ENCODE measurements at places on chromosomes 7 and 10.

DNA sequence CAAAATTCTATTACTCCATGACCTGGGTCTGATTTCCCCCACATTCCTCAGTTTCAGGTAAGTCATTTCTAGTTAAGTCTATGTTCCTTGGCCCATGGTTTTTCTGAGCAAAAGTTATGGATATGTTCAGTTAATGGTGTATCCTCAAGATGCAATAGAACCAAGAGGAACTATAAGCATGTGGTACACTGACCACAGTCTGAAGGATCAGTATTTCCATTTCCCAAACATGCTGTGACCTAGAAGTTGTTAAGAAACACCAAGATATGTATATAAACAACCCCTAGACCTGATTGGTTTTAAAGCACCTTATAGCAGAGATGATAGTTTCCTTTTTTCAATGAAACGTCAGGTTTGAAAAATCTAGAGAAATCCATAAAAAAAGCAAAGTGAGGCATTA, 94.2 kb upstream of the ABCB5 start:
- DNase-seq = no peak

DNA sequence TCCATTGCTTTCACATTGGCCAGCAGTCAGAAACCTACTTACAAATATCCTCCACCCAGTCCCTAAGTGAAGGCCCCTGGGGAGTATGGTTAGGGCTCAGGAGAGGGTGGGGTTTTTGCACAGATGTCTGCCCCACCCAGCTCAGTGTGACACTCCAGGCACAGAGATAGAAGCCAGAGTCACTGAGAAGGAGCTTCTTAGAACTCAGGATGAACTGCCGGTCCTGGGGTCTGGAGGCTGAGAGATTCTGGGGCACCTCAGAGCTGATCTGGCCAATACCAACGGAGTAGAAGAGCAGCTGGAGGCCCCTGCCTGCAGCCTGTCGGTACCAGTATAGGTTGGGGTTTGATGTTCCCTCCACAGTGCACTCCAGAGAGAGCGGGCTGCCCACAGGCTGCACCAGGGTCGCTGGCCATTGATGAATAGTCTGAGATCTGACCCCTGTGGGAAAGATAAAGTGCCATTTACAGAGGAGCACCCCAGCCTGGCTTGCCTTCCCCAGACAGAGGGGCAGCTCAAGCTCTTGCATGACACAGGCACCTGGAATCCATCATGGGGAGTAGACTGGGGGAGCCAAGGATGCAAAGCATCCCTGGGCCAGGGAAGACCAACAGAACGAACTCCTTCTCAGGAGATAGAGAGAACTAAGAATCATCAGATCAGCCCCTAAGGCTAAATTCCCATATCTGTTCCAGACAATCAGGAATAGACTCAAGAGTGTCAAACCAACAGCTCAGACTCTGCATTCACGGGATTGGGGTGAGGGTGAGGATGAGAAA, 41.9 kb downstream of the PRSS2 start:
- peak; percentile 11 for DNase-seq

- no peak for DNase-seq
These were observed 58.7 kb downstream of the OSBPL3 start for GRCh38 chr7:24921362-24921679.

GRCh38 chr7:55260676-55261385, 104.3 kb upstream of the LANCL2 start:
- DNase-seq = no peak

DNA sequence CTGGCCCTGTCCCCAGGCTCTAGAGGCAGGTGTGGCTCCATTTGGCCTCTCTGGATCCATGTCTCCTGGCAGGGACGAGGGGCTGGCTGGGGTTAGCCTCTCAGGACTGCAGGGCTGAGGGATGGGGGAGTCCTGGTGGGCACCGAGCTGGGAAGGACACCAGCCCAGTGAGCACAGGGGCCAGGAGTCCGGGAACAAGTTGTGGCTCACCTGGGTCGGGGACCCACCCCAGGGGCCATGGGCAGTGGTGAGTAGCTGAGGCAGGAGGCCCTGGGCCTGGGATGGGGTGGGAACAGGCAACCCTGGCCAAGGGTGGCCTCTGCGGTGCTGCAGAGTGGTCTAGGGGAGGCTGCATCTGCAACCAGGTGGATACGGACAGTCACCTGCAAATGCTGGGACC, 24.1 kb downstream of the ANTXRL start:
- no peak for DNase-seq

GRCh38 chr10:5546891-5547680, 22.3 kb downstream of the CALML3 start:
- DNase-seq = no peak

DNA sequence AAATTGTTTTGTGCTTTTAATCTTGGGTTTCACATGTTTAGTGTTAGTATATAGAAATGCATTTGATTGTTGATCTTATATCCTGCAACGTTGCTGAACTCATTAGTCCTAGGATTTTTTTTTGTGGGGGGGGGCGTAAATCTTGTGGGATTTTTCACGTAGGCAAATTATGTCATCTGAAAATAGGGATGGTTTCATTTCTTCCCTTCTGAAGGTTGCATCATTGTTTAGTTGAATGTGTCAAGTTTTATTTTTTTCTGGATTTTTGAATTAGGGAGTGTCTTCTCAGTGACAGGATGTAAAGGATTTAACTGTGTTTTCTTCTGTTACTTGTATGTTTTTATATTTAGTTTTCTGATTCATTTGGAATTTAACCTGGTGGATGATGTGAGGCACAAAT, 26.7 kb downstream of the MKLN1 start:
- no peak for DNase-seq

DNA sequence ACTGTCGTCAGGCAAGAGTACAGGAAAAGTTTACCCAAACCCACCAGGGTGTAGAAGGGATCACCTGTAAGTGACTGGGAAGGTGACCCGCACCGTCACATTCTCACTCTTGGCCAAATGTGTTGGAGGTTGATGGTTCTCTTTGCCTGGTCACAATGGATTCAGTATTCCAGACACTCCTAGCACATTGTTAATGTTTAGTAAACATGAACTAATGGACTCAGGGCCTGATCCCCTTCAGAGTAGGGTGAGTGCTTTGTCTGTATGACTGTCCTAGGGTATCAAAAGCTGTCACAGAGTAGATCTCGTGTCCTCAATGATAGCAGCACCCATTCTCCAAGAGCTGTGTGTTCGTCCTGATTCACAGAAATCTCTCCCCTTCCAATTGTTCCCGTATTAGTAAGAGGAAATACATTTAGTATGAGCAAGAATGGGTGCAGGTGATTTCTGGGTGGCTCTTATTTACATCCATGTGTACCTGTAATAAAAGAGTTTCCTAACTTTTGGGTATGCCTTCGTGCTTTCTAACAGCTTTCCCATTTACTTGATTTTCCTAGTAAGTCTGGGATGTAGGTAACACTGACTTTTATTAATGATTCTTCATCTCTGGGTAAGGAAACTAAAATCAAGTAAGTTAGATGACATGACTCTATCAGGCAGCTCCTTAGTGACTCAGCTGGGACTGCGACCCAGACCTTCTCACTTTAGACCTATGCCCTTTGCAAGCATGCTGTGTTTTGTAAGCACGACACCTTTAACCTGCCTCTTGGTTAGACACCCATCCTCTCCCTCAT, 4.7 kb downstream of the EEPD1 start:
- DNase-seq = no peak

DNA sequence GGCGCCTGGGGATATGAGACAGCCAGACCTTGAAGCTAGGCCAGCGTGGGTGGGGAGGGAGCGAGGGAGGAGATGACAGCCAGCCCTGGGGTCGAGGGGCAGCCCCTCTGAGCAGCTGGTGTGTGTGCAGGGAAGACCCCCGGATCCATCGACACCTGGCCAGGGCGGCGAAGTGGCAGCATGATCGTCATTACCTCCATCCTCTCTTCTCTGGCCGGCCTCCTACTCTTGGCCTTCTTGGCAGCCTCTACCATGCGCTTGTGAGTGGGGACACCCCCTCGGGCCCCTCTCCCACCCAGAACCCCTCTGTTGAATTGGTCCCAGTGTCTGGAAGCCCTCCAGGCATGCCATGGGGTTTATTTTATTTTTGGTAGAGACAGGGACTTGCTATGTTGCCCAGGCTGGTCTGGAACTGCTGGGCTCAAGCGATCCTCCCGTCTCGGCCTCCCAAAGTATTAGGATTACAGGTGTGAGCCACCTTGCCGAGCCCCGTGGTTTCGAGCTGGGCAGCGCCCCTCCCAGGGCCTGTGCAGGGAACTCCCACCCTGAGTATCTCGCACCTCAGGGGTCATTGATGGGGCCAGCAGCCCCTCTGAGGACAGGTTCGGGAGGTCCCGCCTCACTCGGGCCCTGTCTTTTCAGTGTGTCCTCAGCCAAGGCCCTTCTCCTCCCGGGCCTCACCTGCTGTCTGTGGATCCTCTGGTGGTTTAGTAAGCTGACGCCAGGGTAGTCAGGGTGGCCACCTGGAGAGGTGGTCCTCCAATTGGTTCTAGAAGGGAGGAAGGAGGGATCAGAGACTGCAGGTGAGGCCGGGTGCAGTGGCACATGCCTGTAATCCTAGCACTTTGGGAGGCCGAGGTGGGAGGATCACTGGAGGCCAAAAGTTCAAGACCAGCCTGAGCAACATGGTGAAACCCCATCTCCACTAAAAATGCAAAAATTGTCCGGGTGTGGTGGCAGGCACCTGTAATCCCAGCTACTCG, 3.8 kb downstream of the UPK3B start:
- no peak for DNase-seq

DNA sequence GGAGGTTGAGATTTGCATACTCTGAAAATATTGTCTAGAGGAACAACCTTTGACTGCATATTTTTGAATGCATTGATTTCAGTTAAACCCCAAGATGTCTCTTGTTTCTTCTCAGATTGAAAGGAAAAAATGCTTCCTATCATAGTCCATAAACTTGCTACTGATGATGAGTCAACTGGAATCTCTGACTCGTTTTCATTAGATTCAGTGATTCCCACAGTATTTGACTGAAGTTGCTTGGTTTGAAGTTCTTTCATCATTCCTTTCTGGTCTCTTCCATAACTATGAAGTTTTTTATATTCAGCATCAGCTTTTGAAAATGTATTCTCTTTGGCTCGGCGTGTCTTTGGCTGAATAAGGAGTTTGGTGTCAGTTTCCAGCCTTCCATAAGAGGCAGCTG, 10.7 kb downstream of the PEX1 start:
- DNase-seq = no peak

GRCh38 chr10:46284286-46285229, 2.2 kb upstream of the ANTXRL start:
- peak; percentile 72 for DNase-seq

GRCh38 chr7:112646783-112647182, 143.4 kb downstream of the TMEM168 start:
- no peak for DNase-seq

DNA sequence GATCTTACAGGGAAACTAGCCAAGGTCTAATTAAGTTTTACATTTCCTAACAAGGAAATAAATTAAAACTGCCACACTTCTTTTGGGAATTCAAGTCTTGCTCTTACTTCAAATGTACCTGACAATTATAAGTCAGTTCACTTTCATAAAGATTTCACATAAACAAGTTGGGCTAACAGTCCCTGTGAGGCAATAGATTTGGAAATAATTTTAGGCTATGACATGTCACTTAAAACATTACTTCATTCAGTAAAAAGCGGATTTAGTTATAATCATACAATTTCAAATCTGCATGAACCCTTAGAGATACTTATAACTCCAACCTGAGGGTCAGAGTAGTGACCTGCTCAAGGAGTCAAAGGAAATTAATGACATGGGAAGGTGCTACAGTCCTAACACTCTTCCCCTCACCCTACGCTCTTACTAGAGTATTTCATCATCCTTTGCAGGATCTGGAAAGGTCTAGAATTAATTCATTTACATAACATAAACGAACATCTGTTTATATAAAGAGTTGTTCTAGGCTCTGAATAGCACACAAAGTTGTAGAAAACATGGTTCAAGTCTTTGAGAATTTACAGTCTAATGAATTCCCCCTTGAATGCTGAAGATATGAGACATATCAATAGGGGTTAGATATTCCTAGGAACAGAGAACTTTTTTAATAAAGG, 32.3 kb upstream of the DNAJB12 start:
- DNase-seq = no peak

GRCh38 chr10:103557455-103557854, 64.0 kb downstream of the NEURL1 start:
- DNase-seq = no peak

DNA sequence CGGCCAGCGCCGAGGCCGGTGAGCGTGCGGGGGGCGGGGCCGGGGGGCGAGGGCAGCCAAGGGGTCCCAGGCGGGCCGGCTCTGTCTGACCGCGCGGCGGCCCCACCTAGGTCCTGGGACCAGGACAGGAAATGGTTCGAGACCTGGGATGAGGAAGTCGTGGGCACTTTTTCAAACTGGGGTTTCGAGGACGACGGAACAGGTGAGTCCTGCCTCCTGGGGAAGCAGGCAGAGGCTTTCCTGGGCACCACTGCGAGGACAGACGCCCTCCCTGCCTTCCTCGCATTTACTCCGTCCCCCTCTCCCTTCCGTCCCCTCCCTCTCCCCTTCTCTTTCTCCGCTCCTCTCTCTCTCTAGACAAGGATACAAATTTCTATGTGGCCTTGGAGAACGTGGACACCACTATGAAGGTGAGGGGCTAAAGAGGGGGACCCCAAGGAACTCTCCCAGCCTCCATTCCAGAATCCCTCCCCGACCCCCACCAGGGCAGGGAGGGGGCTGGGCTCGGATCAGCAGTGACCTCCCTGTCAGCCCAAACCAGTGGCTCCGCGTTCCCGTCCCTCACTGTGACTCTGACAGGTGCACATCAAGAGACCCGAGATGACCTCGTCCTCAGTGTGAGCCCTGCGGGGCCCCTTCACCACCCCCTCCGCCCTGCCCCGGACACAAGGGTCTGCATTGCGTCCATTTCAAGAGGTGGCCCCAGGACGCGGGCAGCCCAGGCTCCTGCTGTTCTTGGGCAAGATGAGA, 2.6 kb upstream of the MUC12 start:
- DNase-seq = no peak

GRCh38 chr10:105516511-105516910, 875.4 kb downstream of the SORCS3 start:
- no peak for DNase-seq

- no peak for DNase-seq
These were observed 183.4 kb downstream of the PTPRN2 start for GRCh38 chr7:158404031-158404761.

DNA sequence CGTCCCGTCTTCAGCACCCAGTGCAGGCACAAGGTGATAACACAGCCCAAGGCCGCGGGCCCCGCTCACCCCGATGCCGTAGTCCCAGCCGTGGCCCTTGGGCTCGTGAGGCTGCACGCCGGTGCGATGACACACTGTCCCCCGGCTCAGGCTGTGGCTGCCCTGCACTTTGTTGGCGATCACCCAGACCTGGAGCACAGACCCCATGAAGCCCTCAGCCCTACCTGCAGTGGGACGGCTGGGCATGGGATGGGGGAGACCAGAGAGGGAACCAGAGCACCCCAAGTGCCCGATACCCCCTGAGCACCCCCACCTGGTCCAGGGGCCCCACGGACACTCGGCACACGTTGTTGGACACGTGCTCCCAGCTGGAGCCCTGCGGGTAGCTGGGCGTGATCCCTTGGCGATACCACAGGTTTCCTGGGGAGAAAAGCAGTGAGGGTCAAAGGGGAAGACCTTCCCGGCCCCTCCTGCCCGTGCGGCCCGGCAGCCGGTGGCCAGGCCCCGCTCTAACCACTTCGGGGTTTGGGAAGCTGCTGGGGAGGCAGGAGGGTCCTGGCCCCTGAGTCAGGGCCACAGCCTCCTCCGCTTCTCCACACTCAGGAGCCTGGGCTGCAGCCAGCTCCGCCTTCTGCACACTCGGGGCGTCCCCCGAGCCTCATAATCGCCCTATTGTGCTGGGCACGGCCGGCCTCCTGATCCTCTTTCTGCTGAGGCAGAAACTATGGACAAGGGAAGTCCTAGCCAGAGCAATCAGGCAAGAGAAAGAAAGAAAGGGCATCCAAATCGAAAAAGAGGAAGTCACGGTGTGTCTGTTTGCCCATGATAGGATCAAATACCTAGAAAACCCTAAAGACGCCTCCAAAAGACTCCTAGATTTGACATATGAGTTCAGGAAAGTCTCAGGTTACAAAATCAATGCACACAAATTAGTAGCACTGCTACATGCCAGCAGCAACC, 6.7 kb downstream of the BHLHA15 start:
- DNase-seq = no peak

Data from activated CD4-positive, alpha-beta T cell treated with anti-CD3 and anti-CD28 coated beads, Interleukin-2, amount 50 U/mL, for 1 hour (primary cell).